K562 (cell line): ENCODE measurements at places on chromosomes 5 and 9. TPM values are rescaled to one million over a fixed set of nuclear protein-coding genes. Genes with fewer than 3 reads are reported as not detected.
A peak's percentile ranks its signal among the peaks of the same experiment; 100 is the strongest.

SPINK13 gene
- not detected in 2 replicates for total RNA-seq

SLC36A1 gene
- total RNA-seq = 7.4 and 8.4 TPM in 2 replicates

GRCh38 chr5:168680395-168680794, 101.2 kb upstream of the PANK3 start:
- DNase-seq = no peak
- H3K27ac ChIP-seq = no peak overlapping the region
- H3K4me1 ChIP-seq = no peaks in the 10 kb centered on the region; the same call in 2 of the 3 replicates

GRCh38 chr5:139110526-139111168, 87.5 kb downstream of the SIL1 start:
- no peak overlapping the region for H3K27ac ChIP-seq
- DNase-seq = no peak
- no peaks in the 10 kb centered on the region for H3K36me3 ChIP-seq
- H3K4me3 ChIP-seq = no peak overlapping the region
- no peaks in the 10 kb centered on the region for H3K27me3 ChIP-seq
- H3K4me1 ChIP-seq = no peaks in the 10 kb centered on the region

DNA sequence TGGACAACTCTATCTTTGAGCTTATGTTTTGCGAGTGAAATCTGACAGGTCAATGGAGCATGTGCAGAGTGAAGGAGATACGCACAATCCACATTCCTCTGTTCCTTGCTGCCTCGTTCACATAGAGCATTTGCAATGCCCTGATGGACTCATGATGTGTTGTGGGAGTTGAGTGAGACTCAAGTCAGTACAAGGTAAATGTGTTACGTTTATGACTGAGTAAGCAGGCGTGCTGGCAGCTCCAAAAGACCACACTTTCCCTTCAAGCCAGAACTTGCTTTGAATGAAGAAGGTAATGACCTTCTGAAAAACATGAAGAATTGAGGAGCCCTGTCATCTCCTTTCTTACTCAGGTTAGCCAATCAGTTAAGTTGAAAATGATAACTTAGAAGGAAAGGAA, 477.8 kb downstream of the CTNND2 start:
- no peaks in the 10 kb centered on the region for H3K4me1 ChIP-seq
- no peaks in the 10 kb centered on the region for H3K27me3 ChIP-seq
- no peak for DNase-seq
- no peak overlapping the region for H3K27ac ChIP-seq
- no peaks in the 10 kb centered on the region for H3K36me3 ChIP-seq

GRCh38 chr5:43039471-43040286, 440 bp downstream of the ANXA2R start:
- peaks cover 6% of the 10 kb centered on the region; the same call in 2 of the 3 replicates for H3K4me1 ChIP-seq
- DNase-seq = peak; percentile 30
- H3K27ac ChIP-seq = peak overlapping the region; percentile 94
- H3K4me3 ChIP-seq = peak overlapping the region; percentile 49
- H3K36me3 ChIP-seq = peaks cover 6% of the 10 kb centered on the region; the same call in 2 of the 3 replicates

GRCh38 chr5:83503662-83504061, 32.1 kb downstream of the VCAN start:
- H3K4me1 ChIP-seq = no peaks in the 10 kb centered on the region
- no peak for DNase-seq
- no peaks in the 10 kb centered on the region for H3K36me3 ChIP-seq
- no peaks in the 10 kb centered on the region for H3K27me3 ChIP-seq

DNA sequence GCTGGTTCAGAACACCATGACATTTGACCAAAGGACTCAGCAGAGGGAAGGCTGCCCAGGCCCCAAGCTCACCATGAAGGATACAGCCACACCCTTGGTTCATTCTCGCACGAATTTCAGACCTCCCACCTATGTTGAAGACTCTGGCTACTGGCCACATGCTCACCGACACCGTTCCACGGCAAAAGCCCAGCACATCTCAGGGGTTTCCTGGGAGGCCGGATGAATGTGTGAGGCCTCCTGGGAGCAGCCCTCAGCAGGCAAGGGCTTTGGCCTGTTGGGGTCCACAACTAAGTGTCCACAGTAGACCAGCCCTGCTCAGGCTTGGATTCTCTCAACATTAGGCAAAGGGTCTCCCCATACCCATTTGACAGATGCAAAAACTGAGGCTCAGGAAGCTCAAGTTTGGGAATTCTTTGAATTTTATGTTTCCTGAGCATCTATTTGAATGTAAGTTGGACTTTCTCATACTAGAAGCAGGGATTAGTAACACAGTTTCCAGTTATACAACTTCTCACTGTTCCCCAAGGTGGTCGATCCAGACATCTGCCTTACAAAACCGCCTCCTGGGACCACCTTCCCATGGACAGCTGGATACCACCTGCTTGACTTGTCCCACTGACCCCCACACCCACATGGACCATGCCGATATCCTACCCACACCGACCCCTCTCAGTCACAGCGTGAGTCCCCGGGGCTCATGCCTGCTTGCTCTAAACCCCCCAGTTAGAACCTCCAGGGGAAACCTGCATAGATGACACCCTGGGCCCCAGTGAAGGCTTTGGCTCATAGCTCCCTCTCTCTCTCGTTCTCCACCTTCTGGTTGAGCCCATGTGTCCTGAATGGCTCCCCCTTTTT, 27.9 kb downstream of the CCT5 start:
- no peaks in the 10 kb centered on the region for H3K27me3 ChIP-seq
- H3K27ac ChIP-seq = no peak overlapping the region
- no peak overlapping the region for H3K4me3 ChIP-seq
- peaks cover 58% of the 10 kb centered on the region for H3K36me3 ChIP-seq
- H3K4me1 ChIP-seq = no peaks in the 10 kb centered on the region; the same call in 2 of the 3 replicates
- DNase-seq = no peak

- H3K27me3 ChIP-seq = no peaks in the 10 kb centered on the region
- no peaks in the 10 kb centered on the region for H3K36me3 ChIP-seq
- H3K27ac ChIP-seq = peak overlapping the region; percentile 88; the same call in 1 of the 3 replicates
- peaks cover 15% of the 10 kb centered on the region for H3K4me1 ChIP-seq
- no peak overlapping the region for H3K4me3 ChIP-seq
Measured at GRCh38 chr9:14532456-14533115, 160.6 kb downstream of the ZDHHC21 start.

- no peaks in the 10 kb centered on the region for H3K27me3 ChIP-seq
- H3K4me3 ChIP-seq = no peak overlapping the region
- DNase-seq = no peak
- no peaks in the 10 kb centered on the region for H3K36me3 ChIP-seq
Measured at GRCh38 chr5:146758938-146759337, 119.6 kb downstream of the PPP2R2B start.

DNA sequence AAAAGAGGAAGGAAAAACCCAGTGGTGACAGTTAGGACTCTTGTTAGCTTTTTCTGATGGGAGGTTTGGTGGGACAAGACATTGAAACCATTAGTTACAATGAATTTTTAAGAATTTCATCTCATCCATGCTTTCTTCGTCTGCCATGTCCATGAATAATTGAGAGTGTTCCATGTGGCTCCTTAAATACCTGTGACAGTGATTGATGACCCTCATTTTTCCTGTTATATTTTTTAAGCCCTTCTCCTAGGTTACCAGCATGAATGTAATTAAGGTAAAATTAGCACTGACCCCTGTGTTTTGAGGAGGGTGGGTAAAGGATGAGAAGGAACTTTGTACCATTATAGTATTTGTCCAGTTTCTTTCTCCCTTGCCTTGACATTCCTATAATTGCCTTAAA, 23.5 kb upstream of the PHF2 start:
- no peak overlapping the region for H3K27ac ChIP-seq
- H3K4me1 ChIP-seq = no peaks in the 10 kb centered on the region
- DNase-seq = no peak
- H3K27me3 ChIP-seq = no peaks in the 10 kb centered on the region

DNA sequence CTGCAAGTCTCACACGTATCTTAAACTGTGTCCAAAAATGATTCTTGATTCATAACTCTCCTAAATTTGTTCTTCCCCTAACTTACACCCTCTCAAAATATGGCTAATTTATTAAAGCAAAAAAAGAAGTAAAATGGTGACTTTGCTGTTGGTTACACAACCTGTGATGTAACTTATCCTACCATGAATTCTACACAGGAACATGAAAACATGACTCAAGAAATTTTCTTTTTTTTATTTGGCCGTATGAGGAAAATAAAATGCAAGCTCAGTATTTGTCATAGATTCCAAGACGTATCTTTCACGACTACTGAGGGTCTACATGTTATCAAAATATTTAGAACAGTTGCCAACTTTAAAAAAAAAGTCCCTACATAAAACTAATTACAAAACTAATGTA, 9.2 kb downstream of the LIFR start:
- no peak overlapping the region for H3K4me3 ChIP-seq
- H3K27me3 ChIP-seq = no peaks in the 10 kb centered on the region
- no peaks in the 10 kb centered on the region for H3K4me1 ChIP-seq
- H3K36me3 ChIP-seq = no peaks in the 10 kb centered on the region

DNA sequence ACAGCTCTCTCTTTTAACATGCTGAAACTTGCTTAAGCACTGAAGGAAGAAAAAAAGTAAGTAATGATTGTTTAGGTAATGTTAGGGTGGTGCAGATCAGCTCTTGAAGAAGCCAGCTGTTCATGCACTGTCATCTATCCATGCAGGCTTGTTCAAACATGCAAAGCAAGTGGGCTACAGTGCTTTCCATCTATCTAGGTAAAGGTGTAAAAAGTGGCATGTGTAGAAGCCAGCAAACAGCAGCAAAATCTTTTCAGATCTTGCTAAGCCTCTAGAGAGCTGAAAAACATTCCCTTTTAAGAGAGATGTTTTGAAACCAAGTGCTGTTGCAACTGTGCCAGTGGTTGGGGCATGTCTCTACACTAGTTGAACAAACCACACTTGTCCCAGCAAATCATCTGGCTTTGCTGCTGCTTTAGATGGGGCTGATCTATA, 214.4 kb downstream of the EFNA5 start:
- no peak for DNase-seq
- H3K27me3 ChIP-seq = no peaks in the 10 kb centered on the region
- H3K27ac ChIP-seq = no peak overlapping the region
